ENCODE measurements at places on chromosomes 5 and 9.

GRCh38 chr5:116579144-116579543, 4.5 kb upstream of the SEMA6A start:
- DNase-seq, result no peak

DNA sequence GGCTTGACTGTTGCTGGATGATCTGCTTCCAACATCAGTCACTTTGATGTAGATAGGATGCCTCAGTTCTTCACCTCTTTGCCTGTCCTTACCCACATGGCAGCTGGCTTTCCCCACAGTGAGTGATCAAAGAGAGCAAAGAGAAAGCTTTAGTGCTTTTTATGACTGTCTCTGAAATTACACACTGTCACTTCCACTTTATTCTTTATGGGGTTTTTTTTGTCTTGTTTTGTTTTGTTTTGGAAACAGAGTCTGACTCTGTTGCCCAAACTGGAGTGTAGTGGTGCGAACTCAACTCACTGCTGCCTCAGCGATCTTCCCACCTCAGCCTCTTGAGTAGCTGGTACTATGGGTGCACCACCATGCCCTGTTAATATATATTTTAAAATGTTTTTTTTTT, 32.4 kb upstream of the C5orf24 start:
- no peak for DNase-seq

GRCh38 chr5:50547303-50547702, 106.2 kb upstream of the EMB start:
- no peak for DNase-seq

DNA sequence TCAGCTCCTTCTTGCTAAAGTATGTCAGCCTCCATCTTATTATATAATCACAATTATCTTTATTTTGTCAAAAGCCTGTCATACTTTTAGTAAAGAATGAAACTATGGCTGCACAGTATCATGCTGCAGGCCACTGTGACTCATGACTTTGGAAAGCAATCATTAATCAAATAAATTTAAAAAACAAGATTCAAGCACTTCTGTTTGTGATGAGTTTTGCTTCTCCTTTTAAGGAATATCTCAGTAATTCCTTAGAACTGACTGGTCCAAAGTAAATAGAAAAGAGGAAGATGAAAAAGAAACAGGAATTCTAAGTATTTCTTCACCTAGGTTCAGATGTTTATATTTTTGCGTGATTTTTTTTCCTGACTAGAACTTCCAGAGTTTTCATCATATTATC, 83.1 kb downstream of the EDIL3 start:
- no peak for DNase-seq

GRCh38 chr5:14143841-14144585, 871 bp downstream of the TRIO start:
- peak; percentile 75 for DNase-seq

DNA sequence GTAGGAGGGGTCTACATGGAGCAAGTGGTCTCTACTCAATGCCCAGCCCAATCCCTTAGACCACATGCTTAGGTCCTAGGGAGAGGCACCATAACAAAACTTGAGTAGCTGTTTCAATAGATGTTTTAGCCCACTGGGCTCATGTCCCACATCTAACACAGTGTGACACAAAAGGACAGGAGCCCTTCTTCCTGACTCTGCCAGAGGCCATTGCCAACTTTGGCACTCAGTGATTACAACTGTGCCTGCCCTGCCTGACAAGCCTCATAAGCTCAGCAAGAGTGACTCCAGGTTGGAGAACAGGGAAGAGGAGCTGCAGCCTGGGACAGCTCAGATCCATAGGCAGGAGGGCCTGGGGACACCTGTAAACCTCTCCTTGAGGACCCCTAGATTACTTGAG, 230.8 kb downstream of the ENC1 start:
- no peak for DNase-seq

- no peak for DNase-seq
Measured at GRCh38 chr9:93120846-93121315, 13.2 kb downstream of the NINJ1 start.

GRCh38 chr9:115118879-115119218, 892 bp upstream of the TNC start:
- DNase-seq, result no peak

DNA sequence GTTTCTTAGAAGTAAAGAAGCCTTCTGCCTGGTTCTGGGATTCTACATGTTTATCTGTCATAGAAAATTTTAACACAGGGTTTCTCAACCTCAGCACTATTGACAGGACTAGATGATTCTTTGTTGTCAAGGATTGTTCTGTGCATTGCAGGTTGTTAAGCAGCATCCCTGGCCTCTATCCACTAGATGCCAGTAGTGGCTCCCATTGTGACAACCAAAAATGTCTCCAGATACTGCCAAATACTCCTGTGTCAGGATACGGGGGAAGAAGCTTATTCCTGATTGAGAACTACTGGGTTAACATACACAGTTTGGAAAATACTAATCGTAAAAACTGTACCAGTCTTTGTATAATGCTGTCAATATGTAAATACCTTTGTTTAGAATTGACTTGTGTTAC, 167.1 kb downstream of the NIPBL start:
- DNase-seq, result no peak

DNA sequence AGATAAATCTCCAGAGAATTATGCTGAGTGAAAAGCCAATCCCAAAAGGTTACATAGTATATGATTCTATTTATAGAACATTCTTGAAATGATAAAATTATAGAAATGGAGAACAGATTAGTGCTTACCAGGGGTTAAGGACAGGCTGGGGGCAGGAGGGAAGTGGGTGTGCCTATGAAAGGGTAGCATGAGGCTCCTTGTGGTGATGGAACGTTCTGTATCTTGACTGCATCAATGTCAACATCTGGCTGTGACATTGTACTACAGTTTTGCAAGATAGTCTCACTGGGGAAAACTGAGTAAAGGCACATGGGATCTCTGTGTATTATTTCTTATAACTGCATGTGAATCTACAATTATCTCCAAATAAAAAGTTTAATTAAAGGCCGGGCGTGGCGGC, 22.3 kb downstream of the ORM2 start:
- DNase-seq, result no peak

GRCh38 chr5:124252747-124253146, 493.7 kb downstream of the ZNF608 start:
- no peak for DNase-seq

GRCh38 chr5:37086466-37087173, 162.6 kb downstream of the CPLANE1 start:
- no peak for DNase-seq

GRCh38 chr9:6942406-6942805, 184.6 kb downstream of the KDM4C start:
- no peak for DNase-seq

DNA sequence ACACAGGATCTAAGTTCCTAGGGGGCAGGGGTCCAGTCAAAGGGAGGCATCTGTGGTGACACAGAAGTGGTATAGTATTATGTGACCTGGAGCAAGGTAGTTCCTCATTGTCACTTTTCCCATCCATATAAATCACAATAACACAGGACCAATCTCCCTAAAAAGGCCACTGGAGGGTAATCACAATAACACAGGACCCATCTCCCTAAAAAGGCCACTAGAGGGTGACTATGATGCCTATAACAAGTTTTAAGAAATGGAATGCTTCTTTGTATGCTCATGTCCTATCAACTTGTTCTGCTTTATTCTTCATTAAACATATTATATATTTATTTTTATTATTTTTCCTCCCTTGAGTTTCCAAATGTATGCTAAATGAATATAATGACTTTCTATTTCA, 254.6 kb downstream of the ASTN2 start:
- DNase-seq, result peak; percentile 6

DNA sequence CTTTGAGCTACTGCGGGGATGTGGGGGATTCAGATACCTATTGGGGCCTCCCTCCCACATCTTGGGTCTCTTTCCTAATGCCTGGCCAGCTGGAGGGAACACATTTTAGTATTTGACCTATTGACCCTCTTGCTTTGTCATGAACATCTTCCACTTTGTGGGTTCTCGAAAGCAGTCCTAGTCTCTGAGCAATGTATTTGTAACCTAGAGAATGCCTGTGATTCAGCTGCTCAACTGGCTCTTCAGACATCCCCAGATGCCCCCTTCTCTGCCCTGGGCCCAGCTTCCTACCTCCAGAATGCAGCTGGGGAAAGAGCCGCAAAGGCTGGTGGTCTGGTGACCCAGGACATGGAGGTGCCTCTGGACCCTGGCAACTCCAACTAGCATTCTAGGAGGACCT, 32.2 kb downstream of the APTX start:
- no peak for DNase-seq

DNA sequence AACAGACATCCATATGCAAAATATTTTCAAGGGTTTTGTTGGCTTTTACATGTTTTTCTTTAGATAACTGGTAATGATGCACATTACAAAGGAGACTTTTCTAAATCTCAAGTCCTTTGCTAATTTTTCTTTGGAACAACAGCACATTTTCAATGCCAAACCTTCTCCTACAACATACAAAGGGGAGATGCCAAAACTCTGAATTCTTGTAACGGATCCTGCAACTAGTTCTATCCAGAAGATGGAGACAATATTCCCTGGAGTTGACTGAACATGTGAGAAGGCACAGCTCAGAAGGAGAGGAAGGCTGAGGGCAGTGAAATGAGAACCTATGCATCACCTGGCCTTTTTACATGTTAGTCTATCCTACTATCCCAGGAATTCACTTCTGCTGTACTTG, 21.0 kb downstream of the DNAJA1 start:
- no peak for DNase-seq

DNA sequence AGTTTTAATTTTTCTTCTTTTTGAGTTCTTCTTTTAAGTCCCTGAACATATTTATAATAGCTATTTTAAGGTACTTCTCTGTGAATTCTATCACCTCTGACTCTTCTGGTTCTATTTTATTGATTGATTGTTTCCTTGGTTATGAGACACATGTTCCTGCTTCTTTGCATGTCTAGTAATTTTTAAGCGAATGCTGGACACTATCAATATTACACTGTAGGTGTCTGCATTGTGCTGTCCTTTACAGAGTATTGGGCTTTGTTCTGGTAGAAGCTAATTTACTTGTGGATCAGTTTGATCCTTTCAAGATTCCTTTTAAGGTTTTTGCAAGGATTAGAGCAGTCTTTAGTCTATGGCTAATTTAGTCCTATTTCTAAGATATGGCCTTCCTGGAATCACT, 195.7 kb downstream of the GAPVD1 start:
- no peak for DNase-seq

GRCh38 chr9:80649001-80649420, 1040.3 kb downstream of the TLE1 start:
- no peak for DNase-seq

GRCh38 chr5:111439473-111440075, 72.8 kb downstream of the STARD4 start:
- DNase-seq, result no peak

- DNase-seq, result no peak
Measured at GRCh38 chr9:73230251-73230650, 78.6 kb downstream of the ANXA1 start.

DNA sequence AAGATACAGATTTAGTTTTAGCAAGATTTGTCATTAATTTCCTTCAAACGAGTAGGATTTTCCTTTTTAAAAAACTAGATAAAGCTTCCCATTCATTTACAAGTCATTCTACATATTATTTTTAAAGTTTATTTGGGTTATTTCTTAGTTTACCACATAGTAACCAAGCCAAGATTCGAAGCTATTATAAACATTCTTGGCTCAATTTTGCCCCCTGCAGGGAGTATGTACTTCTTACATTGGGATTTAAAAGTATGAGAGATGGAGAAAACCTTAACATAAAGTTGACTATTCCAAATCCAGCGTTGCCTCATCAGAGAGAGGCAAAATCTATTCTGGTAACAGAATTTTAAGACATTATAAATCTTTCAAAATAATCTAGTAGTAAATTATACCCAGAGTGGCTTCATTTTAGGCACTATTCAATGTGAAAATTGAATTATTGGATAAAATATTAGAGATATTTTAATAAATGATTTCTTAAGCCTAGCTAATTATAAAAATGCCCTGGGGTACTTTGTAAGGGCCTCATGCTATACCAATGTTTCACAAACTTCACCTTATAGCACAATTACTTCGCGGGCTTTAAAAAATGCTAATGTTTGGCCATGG, 39.1 kb downstream of the FBN2 start:
- DNase-seq, result no peak

- DNase-seq, result no peak
Measured at GRCh38 chr5:153953411-153953810, 85.3 kb downstream of the FAM114A2 start.

- DNase-seq, result no peak
Measured at GRCh38 chr5:139108063-139108824, 89.9 kb downstream of the SIL1 start.

GRCh38 chr9:87731321-87731720, 5.4 kb downstream of the CTSL start:
- no peak for DNase-seq

DNA sequence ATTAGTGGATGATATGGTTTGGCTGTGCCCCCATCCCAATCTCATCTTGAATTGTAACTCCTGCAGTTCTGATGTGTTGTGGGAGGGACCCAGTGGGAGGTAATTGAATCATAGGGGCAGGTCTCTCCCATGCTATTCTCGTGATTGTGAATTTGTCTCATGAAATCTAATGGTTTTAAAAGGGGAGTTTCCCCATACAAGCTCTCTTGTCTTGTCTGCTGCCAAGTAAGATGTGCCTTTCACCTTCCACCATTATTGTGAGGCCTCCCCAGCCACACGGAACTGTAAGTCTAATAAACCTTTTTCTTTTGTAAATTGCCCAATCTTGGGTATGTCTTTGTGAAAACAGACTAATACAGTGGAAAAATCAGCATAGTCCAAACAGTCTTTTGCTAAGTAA, 235.5 kb downstream of the TMEM161B start:
- no peak for DNase-seq

DNA sequence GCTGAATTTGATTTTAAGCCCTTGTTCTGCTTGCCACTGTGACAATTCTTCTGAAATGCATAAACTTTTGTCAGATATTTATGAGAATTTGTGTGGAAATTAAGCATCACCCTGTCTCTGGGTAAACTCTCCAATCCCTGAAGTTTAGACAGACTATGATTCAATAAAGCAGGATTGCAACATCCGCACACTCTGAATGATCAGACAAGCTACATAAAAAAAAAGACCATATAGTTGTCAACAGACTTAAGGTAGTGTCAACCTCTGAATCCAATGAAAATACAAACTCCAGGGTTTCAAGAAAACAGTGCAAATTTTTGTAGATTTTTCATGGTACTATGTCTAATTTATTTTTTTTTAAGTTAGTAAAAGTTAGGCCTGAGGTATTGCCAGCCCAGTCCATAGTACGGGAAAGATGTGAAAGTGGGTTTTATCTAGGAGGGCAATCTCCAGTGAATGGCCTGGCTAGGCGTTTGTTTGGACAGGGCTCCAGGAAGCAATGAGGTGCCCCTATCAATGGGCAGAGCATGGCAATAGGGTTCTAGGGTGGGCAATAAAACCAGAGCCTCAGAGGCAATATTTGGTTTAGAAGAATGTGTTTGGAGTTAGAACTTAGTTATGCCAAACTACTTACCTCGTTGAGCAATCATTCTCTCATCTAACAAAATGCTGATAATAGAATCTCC, 762.6 kb upstream of the SEMA6A start:
- no peak for DNase-seq

DNA sequence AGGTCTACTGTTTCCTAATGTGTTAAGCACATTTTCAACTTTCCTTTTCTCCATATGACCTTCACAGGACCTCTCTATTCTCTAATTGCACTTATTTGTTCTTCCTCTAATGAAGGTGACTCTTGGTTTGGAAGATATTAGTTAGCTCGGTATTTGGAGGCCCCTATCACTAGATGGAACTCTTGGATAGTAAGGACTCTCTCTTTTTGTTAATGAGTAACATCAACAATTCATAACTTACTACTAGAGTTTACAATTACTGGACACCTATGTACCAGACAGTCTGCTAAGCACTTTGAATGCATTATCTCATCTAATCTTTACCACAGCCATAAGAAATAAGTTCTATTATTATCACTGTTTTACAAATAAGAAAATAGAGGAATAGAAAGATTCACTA, 23.4 kb upstream of the PAM start:
- DNase-seq, result no peak

Measured in H7 (cell line).